ENCODE measurements at places on chromosomes 4 and X.

GRCh38 chrX:31808357-31808756 lies 736.5 kb upstream of the FTHL17 start:
- DNase-seq, result no peak

GRCh38 chr4:12120968-12121367 lies 692.3 kb upstream of the HS3ST1 start:
- DNase-seq, result no peak

- peak; percentile 45 for DNase-seq
Measured at GRCh38 chrX:49884290-49884862, 5.1 kb downstream of the USP27X start.

- no peak for DNase-seq
Measured at GRCh38 chr4:144316869-144317268, 176.4 kb upstream of the GYPA start.

DNA sequence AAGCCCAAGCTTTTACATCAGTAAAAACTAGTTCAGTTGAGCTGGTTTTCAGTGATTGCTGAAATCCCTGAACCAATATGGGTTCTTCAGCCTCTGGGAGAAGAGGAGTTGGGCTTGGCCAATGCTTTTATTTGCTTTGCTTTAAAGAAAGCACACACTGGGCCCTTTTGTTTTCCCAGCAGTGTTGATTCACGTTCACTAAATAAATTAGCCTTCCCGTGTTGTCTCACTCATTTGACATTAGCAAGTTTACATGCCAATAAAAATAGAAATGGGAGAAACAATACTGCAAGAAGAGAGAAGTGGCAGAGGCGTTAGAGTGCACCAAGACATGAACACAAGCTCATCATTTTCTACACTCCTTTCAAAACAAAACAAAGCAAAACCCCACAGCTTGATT lies 136.2 kb downstream of the SHROOM3 start:
- no peak for DNase-seq

DNA sequence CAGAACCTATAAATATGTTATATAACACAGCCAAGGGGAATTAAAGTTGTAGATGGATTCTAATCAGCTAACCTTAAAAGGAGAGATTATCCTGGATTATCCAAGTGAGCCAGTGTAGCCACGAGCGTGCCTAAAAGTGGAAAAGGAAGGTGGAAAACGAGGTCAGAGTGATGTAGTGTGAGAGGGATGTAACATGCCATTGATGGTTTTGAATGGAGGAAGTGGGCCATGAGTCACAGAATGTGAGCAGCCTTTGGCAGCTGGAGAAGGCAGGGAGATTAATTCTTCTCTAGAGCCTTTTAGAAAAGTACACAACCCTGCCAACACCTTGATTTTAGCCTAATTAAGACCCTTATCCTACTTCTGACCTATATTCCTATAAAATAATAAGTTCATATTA lies 149.1 kb downstream of the SLC39A8 start:
- no peak for DNase-seq

- DNase-seq, result no peak
Measured at GRCh38 chr4:169993531-169993930, 32.7 kb downstream of the MFAP3L start.

DNA sequence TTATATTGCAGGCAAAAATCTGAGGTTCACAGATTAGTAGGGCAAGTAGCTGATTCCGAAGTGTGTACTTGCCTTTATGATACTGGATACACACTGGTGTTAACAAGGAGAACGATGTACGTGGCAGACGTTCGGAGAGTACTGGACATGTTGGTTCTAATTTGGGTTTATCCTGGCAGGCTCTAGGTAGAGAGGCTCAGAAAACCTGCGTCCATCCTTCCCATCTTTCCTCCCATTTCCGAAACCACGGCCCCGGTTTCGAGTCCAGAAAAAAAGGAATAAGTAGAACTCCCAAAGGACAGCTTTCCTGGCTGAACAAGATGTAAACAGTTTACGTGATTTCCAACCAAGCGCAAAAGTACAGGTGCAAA lies 351 bp upstream of the SLC30A9 start:
- DNase-seq, result no peak

GRCh38 chrX:136781180-136781797 lies 557 bp upstream of the ARHGEF6 start:
- no peak for DNase-seq

GRCh38 chrX:17944833-17945497 lies 83.9 kb upstream of the RAI2 start:
- DNase-seq, result peak; percentile 20

GRCh38 chr4:175562542-175562941 lies 249.5 kb downstream of the GPM6A start:
- DNase-seq, result no peak

- no peak for DNase-seq
Measured at GRCh38 chr4:54041100-54041499, 23.3 kb downstream of the CHIC2 start.

- DNase-seq, result no peak
Measured at GRCh38 chr4:54330896-54331295, 101.8 kb downstream of the PDGFRA start.

DNA sequence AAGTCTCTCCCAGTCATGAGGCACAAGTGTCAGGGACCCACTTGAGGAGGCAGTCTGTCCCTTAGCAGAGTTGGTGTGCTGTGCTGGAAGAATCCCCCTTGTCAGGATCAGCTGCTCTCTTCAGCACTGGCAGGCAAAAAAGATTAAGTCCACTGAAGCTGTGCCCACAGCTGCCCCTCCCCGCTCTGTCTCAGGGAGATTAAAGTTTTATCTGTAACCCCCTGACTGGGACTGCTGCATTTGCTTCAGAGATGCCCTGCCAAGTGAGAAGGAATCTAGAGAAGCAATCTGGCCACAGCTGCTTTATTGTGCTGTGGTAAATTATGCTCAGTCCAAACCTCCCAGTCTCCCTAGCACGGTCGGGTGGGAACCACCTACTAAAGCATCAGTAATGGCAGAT lies 37.4 kb upstream of the HEPH start:
- DNase-seq, result no peak

GRCh38 chr4:82430964-82431745 lies 765 bp downstream of the ENOPH1 start:
- peak; percentile 91 for DNase-seq

GRCh38 chr4:3742610-3743009 lies 23.6 kb upstream of the ADRA2C start:
- DNase-seq, result no peak

GRCh38 chrX:11629593-11630211 lies 36.0 kb downstream of the ARHGAP6 start:
- no peak for DNase-seq

GRCh38 chr4:11223311-11223710 lies 205.4 kb downstream of the HS3ST1 start:
- DNase-seq, result peak; percentile 93

DNA sequence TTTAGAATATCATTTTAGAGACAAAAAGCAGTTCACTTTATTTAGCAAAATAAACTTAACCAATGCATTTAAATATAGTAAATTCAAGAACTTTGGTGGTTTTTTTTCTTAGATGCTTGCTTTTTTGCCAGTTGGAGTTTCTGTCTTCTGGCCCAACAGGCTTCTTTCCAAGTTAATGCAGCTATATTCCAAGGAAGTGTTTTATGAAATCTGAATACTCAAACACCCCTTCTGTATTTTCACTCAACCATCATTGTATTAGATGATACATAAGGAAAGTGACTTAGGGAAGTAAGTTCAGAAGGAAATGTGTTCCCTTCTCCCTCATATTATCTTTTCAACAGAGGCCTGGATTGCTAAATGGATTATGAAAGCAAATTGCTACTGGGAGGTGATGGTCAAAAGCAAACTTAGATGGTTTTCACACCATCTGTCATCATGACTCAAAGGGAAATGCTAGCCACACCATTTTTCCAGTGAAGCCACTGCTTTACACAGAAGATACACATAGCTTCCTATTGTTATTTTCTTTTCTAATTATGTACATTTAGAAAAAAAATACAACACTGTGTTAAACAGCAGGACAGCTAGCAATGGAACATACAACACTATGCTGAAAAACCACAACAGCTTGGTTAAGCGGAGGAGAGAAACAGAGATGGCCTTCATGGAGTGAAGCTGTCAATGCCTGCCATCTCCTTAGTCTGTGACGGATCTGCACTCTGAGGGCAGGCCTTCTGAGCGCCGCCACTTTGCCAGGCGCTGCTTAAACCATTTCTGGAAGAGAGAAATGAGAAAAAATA lies 32.9 kb downstream of the HOPX start:
- no peak for DNase-seq

- DNase-seq, result peak; percentile 26
Measured at GRCh38 chr4:123398853-123399626, 2.4 kb downstream of the SPRY1 start.

DNA sequence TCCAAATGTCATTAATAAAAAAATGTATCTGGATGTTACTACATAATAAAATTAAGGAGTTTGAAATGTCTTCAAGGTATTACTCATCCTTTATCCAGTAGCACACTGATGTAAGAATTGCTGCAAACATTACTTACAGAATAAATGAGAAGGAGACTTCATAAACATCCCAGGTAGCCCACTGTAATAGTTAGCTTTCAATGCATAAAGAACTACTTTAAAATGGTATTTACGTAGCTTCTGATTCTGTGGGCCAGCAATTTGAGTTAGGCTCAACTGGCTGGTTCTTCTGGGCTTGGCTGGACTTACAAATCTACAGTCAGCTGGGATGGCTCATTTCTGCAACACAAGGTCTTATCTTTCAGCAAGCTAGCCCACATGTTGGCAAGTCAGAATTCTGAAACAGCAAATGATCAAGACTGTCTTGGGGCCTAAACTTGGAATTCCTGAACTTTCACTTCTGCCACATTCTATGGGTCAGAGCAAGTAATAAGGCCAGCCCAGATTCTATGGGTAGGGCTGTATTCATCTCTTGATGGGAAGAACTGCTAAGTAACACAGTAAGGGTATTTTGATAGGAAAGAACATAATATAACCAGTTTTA lies 522.5 kb downstream of the IQCM start:
- no peak for DNase-seq

DNA sequence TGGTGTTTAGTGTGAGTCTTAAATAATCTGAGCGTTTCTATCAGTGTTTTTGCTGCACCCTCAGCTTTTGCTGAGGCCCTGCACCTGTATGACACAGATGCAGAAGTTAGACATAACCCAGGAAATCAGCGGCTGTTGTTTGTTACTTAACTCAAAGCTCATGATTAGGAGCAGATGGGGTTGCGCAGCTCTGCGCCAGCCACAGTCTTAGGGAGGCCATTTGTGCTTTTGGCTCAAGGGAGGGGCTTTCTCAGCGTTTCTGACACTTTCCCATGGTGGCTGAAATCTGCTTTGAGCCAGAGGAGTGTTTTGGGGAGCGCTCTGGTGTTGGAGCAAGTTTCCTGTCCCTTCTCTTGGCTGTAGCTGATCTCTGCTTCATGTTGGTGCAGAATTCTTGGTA lies 433.8 kb downstream of the NAF1 start:
- DNase-seq, result no peak

GRCh38 chrX:32873786-32874185 lies 337.6 kb downstream of the DMD start:
- no peak for DNase-seq

DNA sequence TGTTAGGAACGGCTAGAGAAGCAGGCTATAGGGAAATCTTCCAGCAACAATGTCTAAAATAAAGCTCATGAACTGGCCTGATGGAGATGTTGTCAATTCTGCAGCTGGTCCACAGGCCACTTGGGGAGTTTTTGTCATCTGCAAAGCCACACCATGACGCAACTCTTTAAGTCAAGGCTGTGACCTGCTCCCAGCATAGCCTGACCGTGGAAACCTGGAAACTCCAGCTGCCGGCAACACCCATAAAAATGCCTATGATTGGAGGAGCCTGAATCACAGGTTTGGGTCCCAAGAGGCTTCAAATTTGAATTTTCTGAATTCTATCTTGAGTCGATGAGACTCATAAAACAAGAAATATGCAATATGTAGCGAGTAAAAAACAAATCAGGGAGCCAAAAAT lies 969.2 kb upstream of the PRKX start:
- no peak for DNase-seq

DNA sequence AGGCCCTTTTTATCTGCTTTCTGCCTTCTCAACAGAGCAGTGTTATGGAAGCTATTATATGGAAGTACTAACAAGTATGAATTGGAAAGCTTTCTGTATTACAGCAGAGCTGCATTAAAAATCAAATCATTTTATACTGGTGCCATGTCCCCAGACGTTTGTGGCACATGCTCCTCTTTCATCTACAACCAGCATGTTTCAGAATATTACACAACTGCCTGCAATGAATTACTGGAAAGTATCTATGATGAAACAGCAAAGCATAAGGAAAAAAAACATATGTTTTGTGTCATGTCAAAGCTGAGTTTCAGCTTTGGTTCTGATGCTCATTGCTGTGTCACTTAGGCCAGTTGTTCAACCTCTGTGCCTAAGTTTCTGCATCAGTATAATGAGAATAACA lies 576.8 kb downstream of the GBA3 start:
- no peak for DNase-seq

DNA sequence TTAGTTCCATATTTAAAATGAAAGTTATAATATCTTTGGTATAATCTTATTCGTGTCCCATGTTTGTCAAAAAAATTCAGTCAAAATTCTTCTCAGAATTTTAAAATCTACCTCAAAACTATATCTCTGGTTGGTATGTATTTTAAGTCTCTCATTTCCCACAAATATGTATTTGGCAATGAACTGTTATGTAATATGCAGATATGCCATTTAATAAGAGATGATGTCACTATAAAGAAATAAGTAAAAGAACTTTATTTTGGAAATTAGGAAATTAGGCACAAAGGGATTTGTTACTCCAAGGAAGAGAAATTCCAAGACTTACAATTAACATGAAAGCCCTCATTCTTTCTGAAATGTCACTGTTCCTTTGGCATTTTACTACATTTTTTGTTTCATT lies 15.3 kb downstream of the SNCA start:
- DNase-seq, result no peak

GRCh38 chr4:92864096-92864495 lies 560.3 kb downstream of the GRID2 start:
- no peak for DNase-seq

- no peak for DNase-seq
Measured at GRCh38 chr4:89137695-89138094, 26.4 kb downstream of the TIGD2 start.

DNA sequence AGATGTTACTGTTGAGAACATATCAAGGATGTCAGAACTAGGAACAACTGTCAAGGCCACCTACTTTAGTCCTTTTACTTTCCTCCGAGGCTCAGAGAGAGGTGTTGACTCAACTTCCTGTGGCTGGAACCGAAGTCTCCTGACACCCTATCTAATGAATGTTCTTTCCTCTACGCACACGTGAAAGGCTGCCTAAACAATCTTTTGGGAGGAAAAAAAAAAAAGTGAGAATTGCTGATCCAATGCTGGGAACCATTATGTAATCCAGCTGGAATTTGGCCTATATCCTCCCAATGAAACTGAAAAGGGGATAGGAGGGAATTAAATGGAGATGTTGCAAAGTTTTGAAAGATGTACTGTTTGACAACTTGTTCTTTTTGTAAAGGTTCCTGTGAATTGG lies 8.3 kb upstream of the MAP7D3 start:
- no peak for DNase-seq

All from NCI-H1417 (cell line).